Hematopoietic multipotent progenitor cell treated with erythropoietin and hydrocortisone succinate and interleukin-3 and kit ligand, for 4 days (in vitro differentiated cells): ENCODE measurements at places on chromosomes 4 and X.

DNA sequence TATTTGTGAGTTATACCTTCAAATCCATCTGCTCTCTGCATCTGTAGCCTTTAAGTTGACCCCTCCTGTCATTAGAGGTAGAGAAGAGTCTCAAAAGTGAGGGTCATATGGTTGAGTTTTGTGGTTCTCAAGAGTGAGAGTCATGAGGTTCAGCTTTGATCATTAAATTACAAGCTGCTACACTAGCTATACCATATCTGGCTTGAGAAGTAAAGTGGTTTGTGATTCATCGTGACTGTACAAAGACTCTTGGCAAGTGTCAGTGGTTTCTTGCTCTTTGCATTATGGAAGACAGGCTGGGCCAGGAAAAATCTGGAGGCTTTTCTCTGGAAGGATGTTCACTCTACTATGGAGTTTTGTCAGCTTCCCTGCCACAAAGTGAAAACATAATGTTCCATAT lies 170.6 kb downstream of the ZC4H2 start:
- no peak for DNase-seq

- DNase-seq = peak; percentile 73
Measured at GRCh38 chr4:6777636-6778281, 4.8 kb upstream of the KIAA0232 start.

DNA sequence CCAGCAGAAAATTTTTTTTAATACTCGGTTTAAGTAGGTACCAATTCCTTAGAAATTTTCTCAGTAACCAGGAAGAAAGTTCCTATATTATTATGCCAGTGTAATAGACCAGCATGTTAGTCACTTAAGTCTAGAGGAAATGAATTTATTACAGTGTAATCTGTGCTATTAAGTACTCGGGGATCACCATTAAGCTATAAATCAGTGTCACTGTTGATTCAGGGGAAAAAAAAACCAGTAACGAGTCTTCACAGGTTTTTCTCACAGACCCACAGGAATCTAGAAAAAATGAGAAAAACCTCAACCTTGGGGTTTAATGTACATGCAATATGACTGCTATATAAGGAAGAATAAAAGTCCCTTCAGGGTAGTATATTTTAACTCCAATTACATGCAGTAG lies 138.3 kb upstream of the IL1RAPL2 start:
- no peak for DNase-seq

- DNase-seq = no peak
Measured at GRCh38 chr4:110949542-110949941, 326.7 kb upstream of the PITX2 start.

GRCh38 chrX:29024871-29025270 lies 437.6 kb downstream of the IL1RAPL1 start:
- DNase-seq = peak; percentile 44

DNA sequence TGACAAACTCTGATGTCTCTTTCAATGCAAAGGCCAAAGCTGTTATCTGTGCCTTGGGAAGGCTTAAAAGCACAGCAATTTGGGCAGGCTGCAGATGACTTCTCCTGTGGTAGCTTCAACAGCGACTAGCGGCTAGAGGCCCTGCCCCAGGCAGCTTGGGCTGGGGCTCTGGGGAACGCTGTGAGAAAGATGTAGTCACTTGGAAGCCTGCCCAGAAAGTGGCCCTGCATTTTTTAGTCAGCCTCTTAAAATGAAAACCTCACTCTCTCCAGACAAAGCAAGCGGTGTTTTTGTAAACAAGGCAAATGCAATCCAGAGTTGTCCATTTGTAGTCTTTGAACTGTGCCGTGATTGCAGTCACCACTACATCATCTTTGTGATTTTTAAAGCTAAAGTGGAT lies 27.5 kb downstream of the PCYT1B start:
- DNase-seq = peak; percentile 72

DNA sequence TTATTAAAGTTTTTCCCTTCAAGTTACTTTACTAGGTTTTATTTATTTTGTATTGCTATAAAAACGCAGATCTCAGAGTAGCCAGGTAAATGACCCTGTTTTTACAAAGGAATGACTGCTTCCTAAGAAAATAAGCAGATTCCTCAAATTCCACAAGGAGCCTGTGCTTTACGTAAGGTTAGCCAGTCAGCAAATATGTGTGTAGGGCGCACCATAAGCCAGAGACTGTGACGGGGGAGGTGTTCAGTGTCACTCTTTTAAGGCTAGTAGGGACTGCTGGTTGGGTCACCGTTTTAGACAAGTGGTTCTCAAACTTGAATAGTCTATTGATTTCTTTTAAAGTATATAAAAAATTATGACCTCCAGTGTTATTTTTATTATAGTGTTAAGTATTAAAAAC lies 119.9 kb downstream of the ANK2 start:
- DNase-seq = no peak

GRCh38 chr4:81688085-81688484 lies 216.4 kb upstream of the RASGEF1B start:
- DNase-seq = peak; percentile 15

DNA sequence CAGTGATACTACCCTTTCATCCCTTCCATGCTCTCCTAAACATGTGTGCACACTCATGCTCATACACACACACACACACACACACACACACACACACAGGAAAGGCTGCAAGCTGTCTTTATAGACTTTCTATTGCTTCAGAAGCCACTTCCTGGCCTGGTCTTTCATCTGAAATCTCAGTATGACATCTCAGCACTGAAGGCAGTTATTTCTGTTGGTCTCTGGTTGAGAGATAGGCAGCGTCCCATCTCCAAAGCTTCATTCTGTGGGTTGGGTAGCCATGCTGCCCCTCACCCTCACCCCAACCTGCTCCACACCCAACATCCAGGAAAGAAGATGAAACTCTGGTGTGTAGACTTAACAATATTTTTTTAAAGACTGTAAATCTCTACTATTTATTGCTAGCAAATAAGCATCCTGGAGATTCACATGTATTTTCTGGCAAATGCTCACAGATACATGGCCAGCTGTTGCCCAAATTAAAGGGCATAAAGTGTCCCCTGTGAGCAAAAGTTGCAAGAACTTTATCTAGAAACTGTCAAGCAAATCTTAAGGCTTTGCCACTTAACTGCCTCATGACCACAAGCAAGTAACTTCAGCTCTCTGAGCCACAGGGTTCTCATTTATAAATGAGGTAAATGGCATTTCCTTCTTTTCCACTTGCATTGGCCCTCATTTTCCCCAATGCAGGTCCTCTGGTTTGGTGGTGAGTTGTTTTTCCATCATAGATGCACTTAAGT lies 189.8 kb upstream of the AFF2 start:
- peak; percentile 86 for DNase-seq

DNA sequence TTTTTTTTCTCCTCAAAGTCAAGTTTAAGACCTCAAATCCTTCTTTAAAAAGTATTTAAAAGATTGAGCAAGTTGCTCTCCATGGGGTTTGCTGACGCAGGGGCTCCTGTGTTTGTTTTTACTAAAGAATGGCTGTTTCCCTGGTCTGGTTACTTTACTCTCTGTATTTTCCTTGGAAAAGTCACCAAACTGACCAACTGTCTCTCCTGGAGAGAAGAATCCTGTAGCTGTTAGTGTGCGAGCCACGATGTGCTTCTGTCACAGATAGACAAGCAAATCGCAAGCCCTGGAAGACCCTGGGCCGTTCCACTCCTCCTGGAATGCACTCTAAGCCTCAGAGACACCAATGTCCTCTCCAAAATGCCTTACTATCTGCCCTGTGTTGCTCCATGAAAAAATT lies 212.1 kb downstream of the CHIC2 start:
- no peak for DNase-seq

DNA sequence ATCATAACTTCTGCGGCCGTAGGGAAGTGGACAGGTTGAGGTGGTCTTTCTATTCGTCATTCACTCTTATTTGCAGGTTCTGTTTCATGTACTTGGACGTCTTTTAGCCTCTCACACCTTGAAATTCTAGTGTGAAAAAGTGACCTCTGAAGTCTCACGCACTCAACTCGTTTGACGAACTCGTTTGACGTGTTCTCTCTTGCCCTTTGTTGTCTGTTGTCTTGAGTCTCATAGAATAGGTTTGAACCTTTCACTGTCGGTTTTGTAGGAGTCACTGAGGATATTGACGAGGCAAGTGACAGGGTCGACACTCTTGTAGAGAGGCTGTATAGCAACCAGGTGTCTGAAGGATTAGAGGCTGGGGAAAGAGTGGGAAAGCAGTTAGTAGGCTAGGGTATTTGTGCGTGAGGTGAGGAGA lies 1.1 kb upstream of the PGRMC2 start:
- peak; percentile 65 for DNase-seq

DNA sequence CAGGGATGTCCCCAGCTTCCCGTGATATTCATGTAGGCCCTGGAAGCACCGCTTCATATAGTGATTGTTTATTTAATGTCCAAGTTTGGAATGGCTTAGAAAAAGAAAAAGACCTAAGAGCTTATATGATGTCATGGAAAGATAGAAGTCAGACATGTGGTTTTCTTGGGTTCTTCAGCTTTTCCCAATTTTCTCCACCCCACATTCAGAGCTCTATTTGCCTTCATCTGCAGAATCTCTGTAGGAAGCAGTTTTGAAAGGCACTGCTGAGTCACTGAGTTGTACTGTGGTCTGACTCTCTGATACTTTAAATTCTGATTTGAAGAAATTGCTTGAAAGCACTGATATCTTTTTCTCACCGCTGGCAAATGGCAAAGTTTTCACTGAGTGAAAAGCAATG lies 120.6 kb upstream of the EDNRA start:
- DNase-seq = no peak

GRCh38 chrX:95441836-95442235 lies 1242.8 kb upstream of the DIAPH2 start:
- DNase-seq = no peak

GRCh38 chr4:128061566-128062536 lies 739 bp downstream of the LARP1B start:
- DNase-seq = peak; percentile 74

GRCh38 chr4:124181039-124181438 lies 531.5 kb downstream of the ANKRD50 start:
- no peak for DNase-seq

DNA sequence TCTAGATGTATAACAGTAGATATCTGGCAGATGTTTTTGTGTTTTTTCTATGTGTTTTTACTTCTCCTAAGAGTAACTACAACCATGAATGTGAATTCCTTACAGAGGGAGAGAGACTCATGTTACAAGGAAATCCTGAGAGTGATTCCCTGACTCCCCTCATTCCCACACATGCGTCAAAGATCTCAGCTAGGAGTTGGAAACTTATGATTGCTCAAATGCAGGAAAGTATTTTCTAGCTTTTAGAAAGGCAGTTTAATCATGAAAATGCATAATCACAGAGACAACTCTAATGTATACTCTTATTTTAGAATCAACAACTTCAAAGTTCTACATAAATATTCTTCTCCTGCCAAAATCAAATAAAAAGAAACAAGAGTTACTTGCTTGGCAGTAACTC lies 121.8 kb downstream of the PDE5A start:
- no peak for DNase-seq

- no peak for DNase-seq
Measured at GRCh38 chr4:73258436-73258685, 237 bp downstream of the ANKRD17 start.

GRCh38 chr4:88786011-88786410 lies 88.4 kb upstream of the NAP1L5 start:
- no peak for DNase-seq

- DNase-seq = no peak
Measured at GRCh38 chr4:76203541-76203940, 10.1 kb downstream of the SCARB2 start.

DNA sequence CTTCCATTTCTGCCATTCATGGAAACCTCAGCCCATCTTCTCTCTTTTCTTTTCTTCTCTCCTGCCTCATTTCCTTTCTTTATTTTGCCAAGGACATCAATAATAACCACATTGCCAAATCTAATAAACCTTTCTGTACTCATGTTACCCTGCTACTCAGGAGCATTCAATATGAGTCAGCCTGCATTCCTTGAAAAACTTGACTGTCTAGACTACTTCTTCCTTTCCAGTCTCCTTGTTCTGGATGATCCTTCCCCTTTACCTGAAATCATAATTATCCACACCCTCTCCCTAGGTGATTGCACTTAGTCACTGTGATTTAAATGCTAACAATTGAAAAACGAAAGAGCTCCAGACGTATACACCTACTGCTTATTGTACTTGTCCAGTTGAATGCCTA lies 253.2 kb upstream of the CENPE start:
- no peak for DNase-seq

DNA sequence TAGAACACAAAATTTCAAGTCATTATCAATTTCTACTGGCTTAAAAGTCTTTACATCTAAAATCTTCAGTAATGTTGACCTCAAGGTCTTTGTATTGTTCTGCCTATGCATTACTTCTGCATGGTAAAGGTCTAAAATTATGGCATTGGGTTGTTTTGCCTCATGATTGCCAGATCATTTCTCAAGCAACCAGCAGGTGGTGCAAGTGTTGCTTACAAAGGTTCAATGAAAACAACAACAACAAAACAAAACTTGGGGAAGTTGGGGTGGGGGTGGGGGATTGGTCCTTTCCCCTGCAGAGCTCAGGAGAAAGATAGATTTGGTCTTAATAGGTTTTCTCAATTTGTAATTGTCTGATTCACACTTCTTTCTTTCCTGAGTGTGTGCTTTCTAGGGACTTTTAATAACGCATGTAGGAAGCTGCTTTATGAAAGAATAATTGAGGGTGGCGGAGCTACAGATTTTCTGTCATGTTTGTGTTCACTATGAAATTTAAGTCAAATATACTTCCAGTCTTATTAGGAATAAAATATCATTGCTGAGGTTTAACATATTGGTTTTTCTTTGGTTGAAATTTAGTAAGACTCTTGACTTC lies 145.1 kb downstream of the COL4A5 start:
- peak; percentile 10 for DNase-seq

DNA sequence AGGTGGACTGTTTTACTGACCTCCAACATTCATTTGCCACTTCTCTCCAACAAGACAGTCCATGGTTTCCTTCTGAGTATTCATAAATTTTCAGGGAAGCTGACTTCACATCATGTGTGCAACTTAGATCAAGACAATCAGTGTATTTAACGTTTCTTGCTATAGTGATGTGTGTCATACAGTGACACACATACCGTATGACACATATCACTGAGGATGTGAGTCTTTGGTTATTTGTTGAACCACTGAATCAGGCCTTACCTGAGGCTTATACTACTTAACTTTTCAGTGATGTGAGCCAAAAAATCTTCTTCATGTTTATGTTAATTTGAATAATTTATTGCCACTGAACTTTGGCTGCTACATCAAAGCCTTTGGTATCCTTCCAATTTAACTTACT lies 166.8 kb downstream of the BMPR1B start:
- no peak for DNase-seq

- peak; percentile 76 for DNase-seq
Measured at GRCh38 chrX:39855748-39856129, 242.0 kb downstream of the BCOR start.

- peak; percentile 15 for DNase-seq
Measured at GRCh38 chr4:189504220-189504619, 436.5 kb upstream of the FRG1 start.

- DNase-seq = no peak
Measured at GRCh38 chr4:144547678-144548298, 98.2 kb upstream of the HHIP start.
